ENCODE measurements at places on chromosomes 4 and X.

- no peak for DNase-seq
Measured at GRCh38 chr4:16860516-16860915, 37.9 kb downstream of the LDB2 start.

DNA sequence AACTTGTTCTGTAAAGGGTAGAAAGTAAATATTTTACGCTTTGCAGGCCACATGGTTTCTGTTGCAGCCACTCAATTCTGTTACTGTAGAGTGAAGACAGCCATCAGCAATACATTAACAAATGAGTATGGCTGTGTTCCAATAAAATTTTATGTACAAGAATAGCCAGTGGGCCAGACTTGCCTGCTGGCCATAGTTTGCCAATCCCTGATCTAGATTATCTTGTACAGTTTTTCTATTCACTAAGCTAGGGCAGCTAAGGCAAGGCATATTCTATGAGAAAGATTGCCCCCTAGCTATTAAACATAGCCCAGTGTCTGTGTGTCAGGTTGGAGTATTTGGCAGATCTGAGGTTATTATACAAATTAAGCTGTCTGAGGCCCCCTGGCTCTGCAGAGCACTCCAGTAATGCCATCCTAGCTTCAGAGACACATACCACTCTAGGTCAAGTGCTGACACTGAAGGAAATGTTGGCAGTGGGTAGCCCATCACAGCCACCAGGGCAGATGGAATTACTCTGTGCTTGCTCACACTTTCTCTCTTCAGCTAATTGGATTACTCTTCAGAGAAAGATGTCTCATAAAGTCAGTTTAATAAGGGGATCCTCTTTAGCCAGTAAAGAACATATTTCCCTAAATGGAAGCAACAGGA is 40.7 kb downstream of the MTTP start:
- DNase-seq, result no peak

DNA sequence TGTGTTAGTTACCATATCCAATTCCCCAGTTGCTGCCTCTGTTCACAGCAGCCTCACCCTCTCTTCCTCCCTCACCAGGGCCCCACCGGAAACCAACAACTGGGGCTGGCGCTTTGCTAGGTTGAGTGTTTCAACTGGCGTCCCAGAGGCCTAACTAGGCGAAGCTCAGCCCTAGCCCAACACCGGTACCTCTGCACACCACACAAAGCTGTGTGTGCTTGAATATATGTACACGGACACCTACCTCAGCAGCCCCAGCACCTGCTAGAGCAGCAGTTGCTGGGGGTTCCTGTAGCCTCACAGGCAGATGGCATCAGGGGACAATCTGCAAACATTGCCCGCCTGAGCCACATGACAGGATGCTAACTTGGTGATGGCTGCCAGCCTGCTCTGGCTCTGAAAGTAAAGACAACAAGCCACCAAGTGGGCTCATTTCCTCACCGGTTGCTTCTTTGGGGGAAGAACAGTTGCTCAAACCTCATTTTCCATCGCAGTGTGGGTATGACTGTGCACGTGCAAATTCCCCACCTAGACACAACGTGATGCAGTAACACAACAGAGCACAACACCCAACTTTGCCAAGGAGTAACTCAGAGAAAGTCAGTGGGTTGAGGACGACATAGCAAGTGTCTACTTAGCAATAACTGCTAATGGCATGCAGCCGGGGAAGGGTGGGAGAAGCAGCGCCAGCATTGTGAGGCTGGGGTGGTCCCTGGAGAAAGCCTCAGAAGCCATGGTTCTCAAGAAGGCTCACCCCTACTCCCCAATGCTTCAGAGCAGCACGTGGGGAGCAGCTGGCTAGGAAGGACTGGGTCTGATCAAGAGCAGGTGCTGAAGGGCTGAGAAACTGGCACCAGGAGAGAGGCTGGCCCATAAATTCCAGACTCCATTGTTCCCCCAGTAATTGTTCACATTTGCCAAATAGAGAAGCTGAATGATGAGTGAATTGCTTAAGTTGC is 139.5 kb downstream of the SH3KBP1 start:
- DNase-seq, result peak; percentile 63

GRCh38 chr4:145740806-145741205 is 60.9 kb downstream of the C4orf51 start:
- no peak for DNase-seq

DNA sequence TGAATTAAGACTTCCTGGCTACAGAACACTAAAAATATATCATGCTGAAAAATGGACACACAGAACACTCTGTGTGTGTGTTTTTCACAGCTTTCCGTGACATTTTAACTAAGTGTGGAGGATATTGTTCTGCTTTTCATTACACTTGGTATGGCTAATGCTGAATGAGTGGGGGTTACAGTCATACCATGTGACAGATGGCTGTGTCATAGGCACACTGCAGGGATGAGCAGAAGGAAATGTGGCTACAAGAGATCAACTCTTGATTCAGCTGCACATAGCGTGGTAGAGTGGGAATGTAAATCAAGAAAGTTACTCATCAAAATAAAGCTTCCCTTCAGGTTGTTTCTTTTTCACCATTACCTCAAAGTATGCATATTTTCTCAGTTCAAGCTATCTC is 669.8 kb downstream of the IQCM start:
- no peak for DNase-seq

GRCh38 chr4:137370206-137370633 is 162.1 kb downstream of the PCDH18 start:
- no peak for DNase-seq

GRCh38 chr4:130125467-130125866 is 1029.5 kb downstream of the C4orf33 start:
- no peak for DNase-seq

DNA sequence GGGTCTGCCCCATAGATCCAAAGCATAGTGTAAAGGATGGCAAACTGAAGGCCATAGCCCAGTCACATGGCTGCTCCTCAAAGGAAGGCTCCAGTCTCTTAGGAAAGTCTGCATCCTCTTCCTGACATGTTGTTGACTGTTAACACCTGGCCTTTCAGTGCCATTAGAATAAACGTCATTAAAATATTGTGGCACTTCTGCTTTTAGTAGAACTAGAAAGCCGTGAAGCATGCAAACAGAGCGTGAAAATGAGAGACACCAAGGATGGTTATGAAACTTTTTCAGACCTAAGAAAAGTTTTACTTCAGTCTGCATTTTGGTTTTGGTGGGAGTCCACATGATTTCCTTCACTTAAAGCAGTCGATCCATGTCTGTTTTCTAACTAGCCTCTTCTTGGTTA is 41.1 kb upstream of the AFF2 start:
- DNase-seq, result peak; percentile 61

DNA sequence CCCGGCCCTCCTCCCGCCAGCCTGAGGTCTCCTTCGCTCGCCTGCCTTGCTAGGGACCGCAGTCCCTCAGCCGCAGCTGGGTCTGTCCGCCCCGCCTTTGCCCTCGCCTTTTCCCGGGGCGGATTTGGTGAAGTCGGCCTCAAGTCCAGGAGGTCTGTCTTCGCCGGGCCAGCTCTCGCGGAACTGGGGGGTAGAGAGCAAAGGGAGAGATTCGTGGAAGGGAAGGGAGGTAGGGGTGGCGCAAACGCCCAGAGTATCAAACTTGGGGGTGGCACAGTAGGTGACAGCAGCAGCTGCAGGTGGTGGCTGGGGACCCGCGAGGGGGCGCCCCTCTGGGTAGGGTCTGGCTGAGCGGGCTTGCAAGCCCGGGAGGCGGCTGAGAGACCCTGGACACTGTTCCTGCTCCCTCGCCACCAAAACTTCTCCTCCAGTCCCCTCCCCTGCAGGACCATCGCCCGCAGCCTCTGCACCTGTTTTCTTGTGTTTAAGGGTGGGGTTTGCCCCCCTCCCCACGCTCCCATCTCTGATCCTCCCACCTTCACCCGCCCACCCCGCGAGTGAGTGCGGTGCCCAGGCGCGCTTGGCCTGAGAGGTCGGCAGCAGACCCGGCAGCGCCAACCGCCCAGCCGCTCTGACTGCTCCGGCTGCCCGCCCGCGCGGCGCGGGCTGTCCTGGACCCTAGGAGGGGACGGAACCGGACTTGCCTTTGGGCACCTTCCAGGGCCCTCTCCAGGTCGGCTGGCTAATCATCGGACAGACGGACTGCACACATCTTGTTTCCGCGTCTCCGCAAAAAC is at the start of gene NPY2R:
Gene NPY2R, plus strand, starts transcription at position 379 of the 797 bp plus-strand sequence. CDS start 5,304 bp downstream, outside the sequence.
- DNase-seq, result no peak

DNA sequence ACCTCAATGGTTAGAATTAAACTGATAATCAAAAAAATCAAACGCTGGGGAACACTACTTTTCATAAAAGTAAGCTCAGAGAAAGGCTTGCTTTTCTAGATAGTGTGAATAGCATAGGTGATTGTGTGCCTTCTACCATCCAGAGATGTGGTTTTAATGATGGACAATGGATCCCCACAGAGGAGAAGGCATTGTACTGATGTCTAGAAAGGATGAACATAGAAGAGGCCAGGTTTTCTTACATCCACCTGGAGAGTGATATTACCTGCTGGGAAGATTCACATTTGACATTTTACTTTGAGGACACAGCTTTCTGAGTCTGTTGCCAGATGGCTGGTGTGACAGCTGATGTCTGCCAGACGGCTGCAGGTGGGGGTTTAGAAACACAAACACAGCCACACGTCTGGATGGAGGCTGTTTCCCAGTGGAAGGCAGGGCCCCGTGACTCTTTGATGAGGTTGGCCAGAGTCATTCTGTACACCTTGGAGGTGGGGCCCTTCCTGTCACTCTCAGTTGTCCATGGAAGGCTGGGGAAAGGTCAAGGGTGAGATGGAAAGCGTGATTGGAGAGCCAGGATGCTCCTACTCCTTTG is 114.4 kb downstream of the PSAPL1 start:
- no peak for DNase-seq

- no peak for DNase-seq
Measured at GRCh38 chrX:65751519-65751918, 84.1 kb downstream of the MSN start.

Measured in naive B cell (primary cell).